ENCODE measurements at places on chromosomes 3 and 15.
A peak's percentile ranks its signal among the peaks of the same experiment; 100 is the strongest.

DNA sequence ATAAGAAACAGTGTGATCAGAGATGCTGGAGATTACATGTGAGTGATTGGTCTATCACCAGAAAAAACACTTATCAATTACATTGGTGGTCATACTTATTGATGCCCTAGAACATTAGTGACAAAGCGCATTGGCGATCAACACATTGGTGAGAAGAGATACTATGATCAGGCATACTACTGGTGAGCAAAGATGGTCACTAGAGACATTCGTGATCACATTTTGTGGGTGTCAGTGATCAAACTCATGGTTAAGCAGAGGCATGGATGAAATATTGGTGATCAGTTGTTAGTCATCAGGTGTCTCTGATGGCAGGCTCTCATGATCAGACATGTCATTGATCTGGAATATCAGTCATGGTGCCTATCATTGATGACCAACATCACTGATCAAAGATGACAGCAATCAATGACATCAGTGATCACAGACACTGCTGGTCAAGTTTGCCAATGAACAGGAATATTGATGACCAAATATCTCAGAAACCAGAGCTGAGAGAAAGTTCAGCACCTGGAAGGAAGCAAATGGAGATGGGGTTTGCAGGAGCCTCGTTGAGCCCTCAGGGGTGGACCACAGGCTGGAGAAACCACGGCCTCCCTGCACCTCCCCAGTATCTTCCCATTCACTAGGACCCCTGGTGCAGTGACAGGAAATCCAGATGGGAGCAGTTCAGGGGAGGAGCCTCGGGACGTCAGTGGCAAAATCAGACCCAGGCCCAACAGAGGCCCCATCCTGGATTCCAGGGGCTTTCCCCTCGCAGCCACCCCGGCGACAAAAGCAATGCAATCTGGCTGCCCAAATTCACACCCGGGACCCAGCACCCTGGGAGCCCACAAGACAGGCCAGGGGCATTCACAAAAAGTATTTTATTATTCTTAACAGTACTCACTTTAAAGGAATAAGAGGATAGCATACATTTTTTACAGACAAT, 12.2 kb upstream of the DNAJB8 start:
- DNase-seq: no peak

- peak; percentile 18 for DNase-seq
Observed at GRCh38 chr3:151468284-151468917, 7.5 kb upstream of the IGSF10 start.

DNA sequence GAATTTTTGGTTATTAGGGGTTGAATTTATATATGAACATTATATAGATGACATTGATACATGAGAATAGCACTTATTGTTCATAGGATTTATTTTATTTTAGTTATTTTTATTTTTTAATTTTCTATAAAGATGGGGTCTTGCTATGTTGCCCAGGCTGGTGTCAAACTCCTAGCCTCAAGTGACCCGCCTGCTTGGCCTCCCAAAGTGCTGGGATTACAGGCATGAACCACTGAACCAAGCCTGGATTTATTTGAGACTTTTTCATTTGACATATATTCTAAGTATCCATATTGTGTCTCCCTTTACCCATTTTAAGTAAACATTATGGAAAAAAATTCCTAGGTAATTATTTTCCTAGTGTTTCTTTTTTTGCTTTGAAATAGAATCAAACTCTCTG, 12.5 kb downstream of the PAQR9 start:
- DNase-seq: no peak

DNA sequence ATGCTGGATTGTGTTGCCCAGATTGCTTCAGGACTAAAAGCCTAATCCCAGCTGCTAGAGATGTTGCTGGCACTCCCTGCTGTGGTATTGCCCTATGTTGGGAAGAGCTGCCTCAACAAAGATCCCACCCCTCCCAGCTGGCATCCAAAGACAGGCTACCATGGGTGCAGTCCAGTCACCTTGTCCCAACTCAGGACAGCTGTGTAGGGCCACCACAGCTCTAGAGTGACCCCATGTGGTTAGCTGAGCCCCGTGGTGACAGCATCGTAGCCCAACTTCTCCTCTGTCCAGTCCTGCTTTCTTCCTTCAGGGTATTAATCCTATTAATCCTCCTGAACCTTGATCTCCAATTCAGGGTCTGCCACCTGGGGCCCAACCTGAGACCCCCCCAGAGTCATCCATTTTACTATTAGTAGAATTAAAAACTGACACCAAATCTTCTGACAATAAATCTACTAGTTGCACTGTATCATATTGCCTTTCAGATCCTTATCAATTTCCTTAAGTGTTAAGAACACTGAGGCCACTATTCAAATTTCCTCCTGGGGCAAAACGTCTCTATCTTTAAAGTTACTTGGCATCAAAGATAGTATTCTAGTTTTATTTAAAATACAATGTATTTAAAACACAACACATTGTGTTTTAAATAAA, 83.5 kb downstream of the AQP9 start:
- no peak for DNase-seq

DNA sequence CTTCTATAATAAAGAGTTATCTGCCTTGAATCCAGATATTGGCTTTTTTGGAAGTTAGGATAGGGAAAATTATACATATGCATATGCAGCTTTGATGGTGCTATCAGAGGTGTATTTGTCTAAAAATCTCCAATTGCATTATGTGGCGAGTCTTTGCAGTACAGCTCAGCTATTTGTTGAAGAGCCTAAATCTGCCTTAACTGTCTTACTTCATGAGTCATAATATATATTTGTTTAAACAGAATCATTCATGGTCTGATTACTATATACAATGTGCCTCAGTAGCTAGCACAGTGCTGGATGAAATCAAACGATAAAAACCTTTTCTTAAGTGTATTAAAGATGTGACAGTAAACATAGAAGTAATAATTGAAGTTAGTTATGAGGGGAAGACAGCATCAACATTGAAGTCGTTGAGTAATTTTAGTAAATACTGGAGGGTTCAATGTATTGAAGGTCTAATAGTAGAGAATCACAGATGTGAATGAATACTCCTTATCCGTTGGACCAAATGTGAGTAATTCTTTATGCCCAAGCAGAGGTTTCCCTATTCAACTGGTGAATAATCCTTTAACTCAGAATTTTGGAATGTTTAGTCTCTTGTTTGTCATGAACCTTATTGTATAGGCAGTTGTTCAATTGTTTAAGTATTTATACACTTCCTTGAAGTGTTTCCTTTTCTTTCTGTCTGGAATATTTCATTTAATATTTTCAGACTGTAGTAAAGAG, 74.8 kb upstream of the NAALADL2 start:
- DNase-seq: no peak

- DNase-seq: no peak
Observed at GRCh38 chr15:85616549-85617110, 178.1 kb downstream of the KLHL25 start.

DNA sequence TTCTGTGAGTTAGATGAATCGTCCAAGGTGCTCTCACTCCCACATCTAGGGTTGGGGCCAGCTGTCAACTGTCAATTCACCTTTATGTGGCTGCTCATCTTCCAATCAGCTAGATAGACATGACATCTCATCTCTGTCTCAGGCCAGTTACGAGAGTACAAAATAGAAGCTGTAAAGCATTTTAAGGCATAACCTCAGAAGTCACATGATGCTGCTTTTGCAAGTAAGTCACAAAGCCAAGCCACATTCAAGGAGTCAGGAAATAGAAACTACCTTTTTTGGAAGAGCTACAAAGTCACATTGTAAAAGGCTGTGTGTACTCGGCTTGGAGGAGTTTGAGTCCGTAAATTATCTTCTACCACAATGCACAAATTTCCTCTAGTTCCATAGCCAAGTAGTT, 5.1 kb upstream of the CCR1 start:
- no peak for DNase-seq

DNA sequence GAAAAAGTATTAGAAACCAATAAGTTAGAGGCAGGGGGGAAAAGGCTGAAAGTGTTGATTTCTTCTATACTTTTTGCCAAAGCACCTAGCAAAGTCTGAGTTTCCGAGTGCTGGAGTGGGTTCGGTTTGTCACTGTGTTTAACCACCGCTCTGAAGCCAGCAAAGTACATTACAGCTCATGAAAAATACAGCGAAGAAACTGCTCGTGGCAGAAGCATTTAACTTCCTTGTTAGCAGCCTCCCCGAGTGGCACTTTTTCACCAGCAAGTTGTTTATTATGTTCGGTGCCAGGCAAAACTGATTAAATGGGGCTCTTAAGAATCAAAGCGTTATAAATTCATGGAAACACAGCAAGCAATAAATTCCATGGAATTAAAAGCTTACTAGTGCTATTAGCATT, 313.6 kb downstream of the FOXP1 start:
- DNase-seq: no peak

DNA sequence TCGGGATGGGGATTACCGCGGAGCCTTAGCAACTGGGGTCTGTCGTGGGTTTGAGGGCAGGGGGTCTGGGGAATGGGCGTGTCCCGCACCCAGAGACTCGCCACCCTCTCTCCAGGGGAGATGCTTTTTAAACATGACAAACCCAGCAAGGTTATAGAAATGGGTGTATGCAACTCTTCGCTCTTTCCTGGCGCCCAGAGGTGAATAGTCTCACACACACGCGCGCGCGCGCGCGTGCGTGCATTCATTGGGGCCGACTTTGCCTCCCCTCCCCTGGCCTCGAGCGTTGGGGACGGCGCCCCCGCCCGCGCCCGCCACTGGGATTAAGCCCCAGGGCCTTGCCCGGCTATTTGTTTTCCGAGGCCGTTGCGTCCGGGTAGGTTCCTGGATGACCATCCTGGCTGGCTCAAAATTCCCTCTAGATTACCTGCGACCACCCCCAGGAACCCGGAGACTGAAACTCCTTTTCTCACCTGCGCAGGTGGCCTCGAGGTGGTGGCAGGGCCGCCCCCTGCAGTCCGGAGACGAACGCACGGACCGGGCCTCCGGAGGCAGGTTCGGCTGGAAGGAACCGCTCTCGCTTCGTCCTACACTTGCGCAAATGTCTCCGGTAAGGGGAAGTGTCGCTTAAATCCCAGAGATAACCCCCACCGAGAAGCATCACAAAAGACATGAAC, 777 bp downstream of the GPR160 start:
- peak; percentile 7 for DNase-seq

GRCh38 chr3:42273361-42273760, 7.4 kb upstream of the CCK start:
- no peak for DNase-seq

- DNase-seq: no peak
Observed at GRCh38 chr3:106860182-106860581, 517.1 kb upstream of the CCDC54 start.

DNA sequence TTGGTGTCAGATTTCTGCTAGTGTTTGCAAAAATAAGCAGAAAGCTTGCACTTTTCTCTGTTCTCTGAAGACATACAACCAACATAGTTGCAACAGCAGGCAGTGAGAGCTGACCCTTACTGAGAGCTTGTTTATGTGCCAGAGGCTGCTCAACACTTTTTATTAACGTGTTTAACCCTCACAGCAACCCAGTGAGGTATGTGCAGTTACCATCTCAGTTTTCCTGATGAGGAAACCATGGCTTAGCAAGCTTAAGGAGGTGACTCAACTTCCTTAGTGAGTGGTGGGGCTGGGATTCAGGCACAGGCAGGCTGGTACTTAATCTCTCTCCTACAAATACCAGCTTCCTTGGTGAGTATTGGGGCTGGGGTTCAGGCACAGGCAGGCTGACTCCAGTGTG, 158.1 kb upstream of the CTDSPL start:
- no peak for DNase-seq

- no peak for DNase-seq
Observed at GRCh38 chr15:72306211-72306785, 13.7 kb downstream of the CELF6 start.

DNA sequence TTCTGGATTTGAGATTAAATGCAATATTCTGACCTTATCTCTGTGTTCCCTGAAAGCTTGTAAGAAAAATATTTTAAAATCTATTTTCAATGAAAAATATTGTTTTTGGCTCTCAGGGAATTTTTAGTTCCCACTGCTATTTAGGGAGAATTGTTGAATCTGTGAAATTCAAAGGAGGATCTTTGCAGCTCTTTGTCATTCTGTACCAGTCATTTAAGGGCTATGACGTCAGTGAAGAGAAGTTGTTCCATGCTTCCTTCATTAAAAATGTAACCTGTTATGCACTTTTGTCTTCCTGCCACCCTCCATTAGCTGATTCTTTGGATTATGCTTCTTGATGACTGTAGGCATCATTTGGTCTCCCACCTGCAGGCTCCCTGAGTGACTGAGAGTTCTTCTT, 427.8 kb upstream of the C2CD4B start:
- no peak for DNase-seq

DNA sequence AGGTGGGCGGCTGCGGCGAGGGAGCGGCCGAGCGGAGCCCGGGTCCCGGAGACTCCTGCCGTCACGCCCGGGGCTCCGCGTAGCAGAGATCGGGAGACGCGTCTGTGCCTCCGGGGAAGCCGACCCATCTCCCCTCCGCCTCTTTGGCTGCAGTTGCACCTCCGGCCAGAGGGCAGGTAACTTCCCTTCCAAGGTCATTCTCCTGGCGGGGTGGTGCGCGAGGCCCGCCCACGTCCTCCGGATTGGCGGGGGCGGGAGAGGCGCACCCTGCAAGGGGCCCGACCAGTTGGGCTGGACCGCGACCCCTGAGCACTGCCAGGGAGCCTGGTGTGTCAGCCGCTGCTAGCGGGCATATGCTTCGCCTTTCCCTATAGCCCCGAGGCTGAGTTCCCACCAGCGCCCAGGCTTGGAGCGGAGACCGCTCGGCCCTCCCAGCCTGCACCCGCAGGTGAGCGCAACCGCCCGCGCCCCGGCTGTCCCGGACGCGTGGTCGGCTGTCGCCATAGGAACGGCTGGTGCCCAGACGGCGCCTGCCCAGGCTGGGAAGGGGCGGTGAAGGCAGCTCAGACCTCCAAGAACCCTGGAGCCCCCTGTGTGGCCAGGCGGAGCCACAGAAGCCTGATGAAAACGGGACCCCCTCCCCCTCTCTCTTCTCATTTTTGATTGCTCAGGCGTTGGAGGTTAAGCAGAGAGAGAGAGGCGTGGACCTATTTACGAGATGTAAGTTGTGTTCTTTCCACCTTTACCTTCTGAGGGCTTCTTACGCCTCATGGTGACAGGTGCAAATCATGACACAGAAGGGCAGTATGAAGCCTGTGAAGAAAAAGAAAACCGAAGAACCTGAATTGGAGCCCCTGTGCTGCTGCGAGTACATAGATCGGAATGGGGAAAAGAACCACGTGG, 453 bp downstream of the ZDHHC23 start:
- DNase-seq: peak; percentile 61

GRCh38 chr3:141981084-141981483, 104.6 kb downstream of the ATP1B3 start:
- no peak for DNase-seq

DNA sequence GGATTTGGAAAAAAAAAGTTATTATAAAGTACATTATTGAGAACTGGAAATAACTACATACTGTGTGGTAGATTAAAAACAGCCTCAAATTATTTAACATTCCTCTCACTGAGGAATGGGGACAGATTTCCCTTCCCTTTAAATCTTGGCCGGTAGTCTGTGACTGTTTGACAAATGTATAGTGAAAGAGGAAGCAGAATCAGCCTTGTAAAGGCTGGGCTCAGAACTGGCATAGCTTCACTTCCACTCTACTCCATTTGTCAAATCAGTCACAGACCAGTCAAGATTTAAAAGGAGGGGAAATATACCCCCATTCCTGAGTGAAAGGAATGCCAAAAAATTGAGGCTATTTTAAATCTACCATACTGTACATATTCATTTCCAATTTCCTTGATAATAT, 18.2 kb upstream of the B4GALT4 start:
- DNase-seq: no peak

GRCh38 chr3:170966495-170966894, 58.1 kb upstream of the EIF5A2 start:
- DNase-seq: no peak

GRCh38 chr3:108493862-108494261, 16.5 kb downstream of the MYH15 start:
- no peak for DNase-seq
